ENCODE measurements at places on chromosomes 13 and 19.

GRCh38 chr19:18119717-18120105 is 22.1 kb downstream of the MAST3 start:
- DNase-seq, result no peak

DNA sequence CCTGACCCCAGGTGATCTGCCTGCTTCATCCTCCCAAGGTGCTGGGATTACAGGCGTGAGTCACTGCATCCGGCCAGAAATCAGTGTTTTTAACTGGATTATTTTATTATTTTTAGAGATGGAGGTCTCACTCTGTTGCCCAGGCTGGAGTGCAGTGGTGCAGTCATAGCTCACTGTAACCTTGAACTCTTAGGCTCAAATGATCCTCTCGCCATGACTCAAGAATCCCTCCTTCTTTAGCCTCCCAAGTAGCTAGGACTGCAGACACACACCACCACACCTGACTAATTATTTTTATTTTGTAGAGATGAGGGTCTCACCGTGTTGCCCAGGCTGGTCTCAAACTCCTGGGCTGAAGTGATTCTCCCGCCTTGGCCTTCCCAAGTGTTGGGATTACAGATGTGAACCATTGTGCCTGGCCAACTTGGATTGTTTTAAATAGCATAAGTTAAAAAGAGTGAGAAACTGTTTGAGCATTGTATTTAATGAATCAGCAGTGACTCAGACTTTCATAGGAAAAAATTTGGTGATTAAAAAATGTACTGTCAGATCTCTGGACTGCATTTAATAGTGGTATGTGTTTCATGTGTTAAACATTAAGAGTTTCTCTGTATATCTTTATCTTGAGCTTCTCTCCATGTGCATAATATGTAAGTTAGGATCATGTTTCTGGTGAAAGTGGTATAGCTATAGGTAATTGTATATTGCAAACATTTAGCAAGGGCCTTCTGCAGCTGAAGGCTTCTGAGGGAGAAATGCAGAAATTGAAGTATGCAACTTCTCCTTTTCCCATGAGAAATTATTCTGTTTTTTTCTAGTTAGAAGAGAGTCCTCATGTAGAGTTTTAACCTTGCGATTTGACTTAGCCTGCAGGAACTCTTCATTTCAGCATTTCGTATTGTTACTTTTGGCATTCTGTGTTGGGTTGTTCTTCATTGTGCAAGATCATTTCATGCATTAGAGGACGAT is 121.2 kb downstream of the PCCA start:
- peak; percentile 29 for DNase-seq

- no peak for DNase-seq
Observed at GRCh38 chr19:46451352-46451751, 20.0 kb downstream of the PNMA8A start.

DNA sequence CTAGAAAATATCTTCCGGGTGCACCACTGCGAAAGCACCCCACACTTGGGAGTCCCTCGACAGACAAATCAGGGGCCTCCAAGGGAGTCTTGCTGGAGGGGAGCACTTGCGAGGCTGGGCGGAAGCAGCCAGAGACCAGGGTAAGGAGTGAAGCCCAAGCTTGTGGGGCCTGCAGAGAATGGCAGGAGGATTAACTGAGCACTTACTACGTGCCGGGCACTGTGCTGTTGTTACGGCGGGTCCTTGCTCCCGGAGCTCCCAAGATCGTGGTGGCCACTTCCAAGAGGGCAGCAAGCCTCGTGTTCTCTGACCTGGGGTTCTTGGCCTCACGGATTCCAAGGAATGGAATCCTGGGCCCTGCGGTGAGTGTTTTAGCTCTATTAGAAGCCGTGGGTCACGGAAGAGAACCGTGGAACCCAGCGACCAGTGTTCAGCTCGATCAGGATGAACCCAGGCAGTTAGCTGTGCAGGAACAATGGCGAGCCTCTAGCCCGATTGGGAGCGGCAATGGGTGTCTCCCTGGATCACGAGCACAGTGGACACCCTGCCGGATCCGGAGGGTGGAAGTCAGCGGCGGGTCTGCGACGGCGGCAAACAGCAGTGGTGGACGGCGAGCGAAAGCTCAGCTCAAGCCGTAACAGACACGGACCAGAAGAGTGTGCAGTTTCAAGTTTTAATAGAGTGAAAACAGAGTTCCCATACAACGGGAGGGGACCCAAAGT is 9.6 kb downstream of the TTYH1 start:
- no peak for DNase-seq
